CD4-positive, alpha-beta T cell treated with Interleukin-10 for 1 hour (primary cell): ENCODE measurements at places on chromosomes 1 and 21.
A peak's percentile ranks its signal among the peaks of the same experiment; 100 is the strongest.

- no peak for DNase-seq
Measured at GRCh38 chr1:110498270-110498669, 20.7 kb downstream of the KCNA10 start.

DNA sequence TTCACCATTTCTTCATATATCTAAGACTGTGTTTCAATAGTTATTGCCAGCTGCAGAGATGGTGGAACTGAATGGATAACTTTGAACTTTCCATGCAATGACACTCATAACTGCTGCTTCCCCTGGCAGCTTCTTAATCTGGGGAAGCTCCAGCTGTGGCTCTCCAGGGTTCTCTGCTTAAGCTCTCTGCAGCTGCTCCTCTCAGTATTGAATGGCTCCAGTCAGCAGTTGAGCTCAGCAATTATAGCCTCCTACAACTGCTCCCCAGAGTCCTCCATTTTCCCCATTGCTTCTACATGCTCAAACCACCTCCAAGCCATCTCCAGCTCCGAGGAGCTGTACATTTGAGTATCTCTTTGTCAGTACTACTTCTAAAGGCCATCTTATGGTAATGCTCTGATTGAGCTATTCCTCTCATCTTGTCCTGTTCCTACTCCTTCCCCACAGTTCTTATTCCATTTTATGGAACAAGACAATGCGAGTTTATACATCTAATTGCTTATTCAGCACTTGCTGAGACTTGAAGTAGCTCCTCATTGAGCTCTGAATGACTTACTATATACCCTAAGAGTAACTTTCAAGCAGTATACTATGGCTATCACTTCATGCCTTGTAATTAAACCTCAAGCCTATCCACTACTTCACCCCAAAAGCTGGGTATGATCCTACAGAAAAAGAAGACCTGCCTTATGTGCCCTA is 362.4 kb downstream of the NEGR1 start:
- no peak for DNase-seq

- no peak for DNase-seq
Measured at GRCh38 chr1:29650041-29650400, 413.7 kb downstream of the PTPRU start.

DNA sequence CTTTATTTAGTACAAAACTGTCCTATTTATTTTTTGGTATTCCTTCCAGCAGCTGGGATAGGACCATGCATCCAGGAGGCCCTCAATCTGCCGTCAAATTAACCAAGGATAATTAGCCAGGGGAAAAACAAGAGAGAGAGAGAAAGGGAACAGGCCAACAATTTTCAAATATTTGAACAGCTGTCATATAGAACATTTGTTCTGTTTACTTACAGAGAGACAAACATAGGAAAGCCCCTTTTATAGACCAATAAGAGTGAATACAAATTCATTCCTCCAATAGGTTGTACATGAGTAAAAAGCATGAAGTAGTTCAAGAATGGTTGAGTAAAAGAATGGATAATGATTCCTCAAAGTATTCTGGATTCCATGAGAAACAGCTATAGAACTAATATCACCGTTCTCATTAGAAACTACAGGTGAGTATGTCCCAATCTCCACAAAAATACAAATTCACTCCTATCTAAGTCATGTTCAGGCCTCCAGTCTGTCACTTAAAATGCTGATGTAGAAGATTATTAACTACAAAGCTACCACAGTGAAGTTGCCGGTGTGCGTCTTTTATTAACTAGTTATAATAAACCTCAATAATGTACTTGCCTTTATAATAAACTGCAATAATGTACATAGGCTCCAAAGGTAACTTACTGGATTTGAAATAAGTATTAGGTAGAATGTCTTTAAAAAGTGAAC is 64.8 kb upstream of the GNG4 start:
- DNase-seq, result no peak

DNA sequence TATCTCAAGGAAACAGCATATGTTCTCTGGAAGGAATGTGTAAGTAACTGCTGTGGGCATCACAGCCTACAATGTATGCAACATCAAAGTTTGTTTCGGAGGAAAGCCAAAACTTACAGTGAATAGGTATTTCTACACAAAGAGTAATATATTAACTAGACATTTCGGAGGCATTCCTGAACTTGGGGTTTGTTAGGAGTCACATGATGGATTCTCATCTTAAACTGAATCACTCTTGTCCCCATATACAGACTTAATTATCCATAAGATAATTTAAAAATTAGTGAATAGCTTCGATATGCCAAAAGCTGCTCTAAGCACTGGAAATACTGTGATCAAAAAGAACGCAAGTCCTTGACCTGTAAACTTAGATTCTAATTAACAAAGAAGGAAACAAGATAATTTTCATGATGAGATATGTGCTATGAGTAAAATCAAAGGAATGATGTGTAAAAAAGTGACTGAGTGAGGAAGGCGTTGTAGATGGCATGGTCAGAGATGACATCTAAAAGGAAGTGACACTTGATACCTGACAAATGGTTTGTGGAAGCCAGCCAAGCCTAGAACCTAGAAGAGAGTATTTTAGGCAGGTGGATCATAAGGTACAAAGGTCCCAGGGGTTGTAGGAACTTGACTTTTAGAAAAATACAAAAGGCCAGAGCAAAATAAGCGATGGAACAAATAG is 273.1 kb downstream of the MRPL39 start:
- no peak for DNase-seq

- DNase-seq, result no peak
Measured at GRCh38 chr1:164064501-164064900, 494.5 kb upstream of the PBX1 start.

- DNase-seq, result no peak
Measured at GRCh38 chr1:78533527-78533926, 42.8 kb downstream of the PTGFR start.

- peak; percentile 46 for DNase-seq
Measured at GRCh38 chr1:5423109-5423508, 569.1 kb downstream of the NPHP4 start.

GRCh38 chr21:34878501-34878900 is 170.6 kb downstream of the RUNX1 start:
- no peak for DNase-seq
